ENCODE measurements at places on chromosomes 3 and 15.

GRCh38 chr3:89402051-89402450, 294.6 kb downstream of the EPHA3 start:
- DNase-seq = no peak

DNA sequence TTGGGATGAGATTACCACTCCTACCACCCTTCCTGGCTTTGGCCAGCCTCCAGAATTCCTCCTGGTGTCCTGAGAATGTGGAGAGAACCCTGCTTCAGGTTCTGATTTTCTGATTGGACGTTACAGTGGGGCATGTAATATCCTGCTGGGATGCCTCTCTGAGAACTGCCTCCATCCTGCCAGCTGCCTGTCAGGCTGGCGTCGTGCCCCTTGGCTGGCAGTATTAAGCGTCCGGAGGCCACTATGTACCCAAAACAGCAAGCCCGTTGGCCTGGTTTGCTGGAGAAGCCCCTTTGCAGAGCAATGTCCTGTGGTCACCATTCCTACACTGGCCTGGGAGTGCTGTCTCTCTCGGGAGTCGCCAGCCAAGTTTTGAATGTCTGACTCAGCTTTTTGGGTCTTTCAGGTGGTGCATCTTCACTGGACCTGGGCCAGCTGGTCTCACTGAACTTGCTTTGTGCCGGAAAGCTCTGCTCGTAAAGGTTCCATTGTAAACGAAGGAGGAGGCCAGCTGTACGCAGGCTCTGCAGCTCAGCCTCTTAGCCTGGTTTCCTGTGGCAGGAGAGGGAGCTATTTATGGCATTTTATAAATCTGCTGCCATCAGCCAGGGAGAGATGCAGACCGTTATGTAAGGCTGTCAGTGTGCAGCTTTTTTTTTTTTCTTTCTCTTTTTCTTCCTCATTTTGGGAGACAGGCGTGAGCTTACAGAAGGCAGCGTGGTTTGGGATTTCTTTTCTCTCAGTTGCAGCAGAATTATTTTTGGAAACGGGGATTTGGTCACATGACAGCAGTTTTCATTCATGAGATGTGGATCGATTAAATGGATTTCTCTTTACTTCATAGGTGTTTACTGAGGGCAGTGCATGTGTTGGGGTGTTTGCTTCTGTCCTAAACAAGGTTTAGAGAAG, 19.0 kb upstream of the TRAK1 start:
- peak; percentile 76 for DNase-seq

DNA sequence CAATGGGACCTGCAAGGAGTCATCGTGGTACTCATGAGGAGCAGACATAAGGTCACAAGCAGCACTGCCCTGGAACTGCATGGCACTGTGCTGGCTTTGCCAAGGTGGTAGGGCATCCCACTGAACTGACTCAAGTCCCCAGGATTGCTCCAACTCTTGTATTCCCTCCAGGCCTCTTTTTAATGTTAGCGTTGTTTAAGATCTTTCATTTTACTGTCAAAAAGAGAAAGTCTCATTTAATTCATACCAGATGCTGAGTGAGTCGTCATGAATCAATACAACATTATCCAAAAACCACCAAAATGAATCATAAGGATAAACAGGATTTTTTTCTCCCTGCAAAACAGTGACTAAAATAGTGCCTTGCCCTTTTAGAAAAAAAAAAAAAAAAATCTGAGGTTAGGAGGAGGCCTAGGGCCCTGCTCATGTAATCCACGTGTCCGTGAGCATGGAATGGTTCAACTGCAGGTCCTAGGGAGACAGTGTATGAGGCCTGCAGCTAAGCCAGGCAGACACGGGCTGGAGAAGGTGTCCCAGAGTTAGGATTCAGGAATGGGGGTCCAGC, 36.7 kb upstream of the BLM start:
- DNase-seq = peak; percentile 80

DNA sequence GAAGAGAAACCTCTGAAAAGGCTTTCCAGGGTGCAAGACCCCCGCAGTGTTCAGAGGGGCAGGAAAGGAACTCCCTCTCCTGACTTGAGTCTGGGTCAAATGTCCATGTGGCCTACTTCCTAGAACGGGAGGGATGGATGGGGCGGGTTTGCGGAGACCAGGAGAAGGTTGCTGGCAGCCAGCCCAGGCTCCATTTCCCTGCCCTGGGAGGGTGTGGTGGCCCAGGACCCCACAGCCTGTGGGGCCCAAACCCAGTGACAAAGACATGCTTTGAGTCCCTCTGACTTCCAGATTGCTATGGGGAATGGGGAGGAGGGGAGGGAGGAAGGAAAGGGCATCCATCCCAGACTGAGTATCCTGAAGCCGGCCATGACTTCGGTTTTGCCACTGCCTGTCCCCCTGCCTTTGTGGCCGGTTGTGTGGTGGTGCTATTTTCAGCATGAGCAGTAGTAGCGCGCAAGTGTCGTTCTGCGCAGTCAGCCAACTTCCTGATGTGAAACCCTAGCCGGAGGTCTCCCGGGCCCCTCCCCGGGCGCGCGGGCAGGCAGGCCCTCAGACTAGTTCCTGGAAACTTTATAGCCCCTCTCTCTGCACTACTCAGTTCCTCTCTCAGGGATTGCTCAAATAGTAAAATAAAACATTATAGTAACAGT, 24.4 kb downstream of the MAGEF1 start:
- peak; percentile 68 for DNase-seq

- DNase-seq = no peak
Measured at GRCh38 chr3:82229397-82229796, 468.0 kb upstream of the GBE1 start.

GRCh38 chr3:119536757-119537156, 22.7 kb downstream of the CD80 start:
- DNase-seq = no peak

- no peak for DNase-seq
Measured at GRCh38 chr15:71344316-71344715, 229.0 kb downstream of the THSD4 start.

GRCh38 chr3:8555113-8555661, 53.6 kb downstream of the LMCD1 start:
- peak; percentile 46 for DNase-seq

- DNase-seq = no peak
Measured at GRCh38 chr15:81002009-81002330, 1.2 kb downstream of the TLNRD1 start.

GRCh38 chr3:74149466-74149865, 465.0 kb downstream of the CNTN3 start:
- no peak for DNase-seq

GRCh38 chr3:184765047-184765729, 46.8 kb upstream of the VPS8 start:
- DNase-seq = no peak

DNA sequence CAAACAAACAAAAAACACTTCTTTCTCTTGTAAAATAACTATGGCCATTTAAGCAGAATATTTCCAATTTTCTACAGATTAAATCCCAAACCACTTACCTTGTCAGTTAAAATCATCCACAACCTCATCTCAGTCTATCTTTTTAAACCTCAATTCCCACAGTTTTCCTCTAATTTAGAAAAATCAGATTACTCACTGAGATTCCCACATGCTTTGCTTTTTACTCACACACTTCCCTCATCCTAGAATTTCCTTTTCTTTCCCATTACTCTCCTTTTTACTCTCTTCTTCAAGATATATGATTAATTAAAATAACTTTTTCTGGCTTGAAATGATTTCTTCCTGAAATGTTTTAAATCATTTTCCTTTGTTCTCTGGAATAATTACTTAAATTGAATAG, 790.7 kb downstream of the ROBO1 start:
- DNase-seq = no peak

DNA sequence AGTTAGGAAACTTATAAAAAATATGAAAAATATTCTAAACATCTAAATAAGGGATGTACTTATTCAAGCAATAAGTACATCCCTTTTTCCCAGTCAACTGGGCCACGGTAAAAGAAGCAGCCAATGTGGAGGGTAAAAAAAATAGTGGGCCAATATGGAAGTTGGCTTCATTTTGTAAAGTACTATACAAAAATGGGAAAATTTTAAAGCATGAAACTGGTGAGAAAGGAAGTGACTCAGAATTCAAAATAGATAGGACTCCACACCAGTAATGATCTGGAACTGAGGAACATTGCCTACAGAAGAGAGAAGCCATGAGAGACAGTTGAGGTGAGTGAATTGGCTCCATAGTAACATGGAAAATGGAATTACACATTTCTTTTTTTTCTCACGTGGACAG, 108.9 kb downstream of the FNDC3B start:
- no peak for DNase-seq

DNA sequence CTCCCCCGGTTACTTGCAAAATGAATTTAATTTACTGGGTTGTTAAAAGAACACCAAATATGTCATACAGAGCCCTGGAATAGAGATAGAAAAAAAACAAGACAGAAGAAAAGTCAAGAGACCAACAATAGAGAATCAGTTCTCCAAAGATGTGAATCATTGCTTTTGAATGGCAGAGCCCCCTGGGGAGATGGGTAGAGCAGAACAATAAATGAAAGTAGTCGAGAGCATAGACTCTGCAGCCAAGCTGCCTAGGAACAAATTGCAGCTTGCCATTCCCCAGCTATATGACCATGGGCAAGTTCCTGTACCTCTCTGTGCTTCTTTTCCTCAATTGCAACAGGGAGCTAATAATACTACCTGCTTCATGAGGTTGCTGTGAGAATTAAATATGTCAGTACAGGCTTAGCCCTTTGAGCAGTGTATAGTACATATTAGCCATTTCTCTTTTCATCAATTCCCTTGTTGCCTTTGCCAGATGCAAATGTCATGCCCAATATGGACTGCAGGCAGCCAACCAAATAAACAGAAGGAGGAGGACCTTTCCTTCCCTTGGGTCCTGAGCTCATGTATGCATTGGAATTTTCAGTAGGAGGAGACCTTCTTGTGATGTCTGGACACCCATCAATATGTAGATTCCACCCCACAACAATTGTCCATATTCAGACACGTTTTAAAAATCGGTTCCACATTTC, 25.0 kb upstream of the BFSP2 start:
- no peak for DNase-seq

GRCh38 chr15:65300924-65301441, 3.5 kb upstream of the RNU5B-1 start:
- DNase-seq = no peak

- DNase-seq = no peak
Measured at GRCh38 chr3:35320646-35321407, 318.5 kb upstream of the ARPP21 start.

- no peak for DNase-seq
Measured at GRCh38 chr3:195811756-195812155, at the start of gene MUC4. Gene MUC4, minus strand, starts transcription at chr3:195811929. Its CDS starts 112 bp downstream, at chr3:195811817.
